T1000 (cell line): ENCODE measurements at places on chromosomes 6 and 20.

DNA sequence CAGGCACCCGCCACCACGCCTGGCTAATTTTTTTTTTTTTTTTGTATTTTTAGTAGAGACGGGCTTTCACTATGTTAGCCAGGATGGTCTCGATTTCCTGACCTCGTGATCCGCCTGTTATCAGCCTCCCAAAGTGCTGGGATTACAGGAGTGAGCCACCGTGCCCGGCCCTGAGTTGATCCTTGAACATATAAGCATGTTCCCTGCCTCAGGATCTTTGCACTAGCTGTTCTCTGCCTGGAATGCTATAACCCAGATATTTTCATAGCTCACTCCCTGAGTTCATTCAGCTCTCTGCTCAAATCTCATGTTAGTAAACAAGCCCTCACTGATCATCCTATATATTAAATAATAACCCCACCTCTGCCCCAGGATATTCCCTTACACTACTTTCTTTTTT lies 9.0 kb upstream of the DLK2 start:
- DNase-seq, result no peak

DNA sequence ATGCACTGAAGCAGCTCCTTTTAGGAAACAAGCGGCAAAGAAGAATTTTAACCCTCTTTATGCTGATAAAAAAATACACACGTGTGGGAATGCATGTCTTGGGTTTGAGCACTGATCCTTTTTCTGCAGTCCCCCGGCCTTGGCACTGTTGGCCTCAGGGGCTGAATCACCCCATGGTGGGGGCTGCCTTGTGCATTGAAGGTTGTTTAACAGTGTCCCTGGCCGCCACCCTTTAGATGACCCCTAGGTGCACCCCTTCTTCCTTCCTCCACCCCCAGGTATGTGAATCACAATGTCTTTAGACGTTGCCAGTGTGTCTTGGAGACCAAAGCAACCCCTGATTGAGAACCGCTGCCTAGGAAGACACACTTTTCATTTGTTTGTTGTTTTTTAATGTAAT lies 190.7 kb downstream of the CDH4 start:
- DNase-seq, result no peak

- DNase-seq, result no peak
These were observed 69.1 kb upstream of the TOP1 start for GRCh38 chr20:40959325-40960092.

DNA sequence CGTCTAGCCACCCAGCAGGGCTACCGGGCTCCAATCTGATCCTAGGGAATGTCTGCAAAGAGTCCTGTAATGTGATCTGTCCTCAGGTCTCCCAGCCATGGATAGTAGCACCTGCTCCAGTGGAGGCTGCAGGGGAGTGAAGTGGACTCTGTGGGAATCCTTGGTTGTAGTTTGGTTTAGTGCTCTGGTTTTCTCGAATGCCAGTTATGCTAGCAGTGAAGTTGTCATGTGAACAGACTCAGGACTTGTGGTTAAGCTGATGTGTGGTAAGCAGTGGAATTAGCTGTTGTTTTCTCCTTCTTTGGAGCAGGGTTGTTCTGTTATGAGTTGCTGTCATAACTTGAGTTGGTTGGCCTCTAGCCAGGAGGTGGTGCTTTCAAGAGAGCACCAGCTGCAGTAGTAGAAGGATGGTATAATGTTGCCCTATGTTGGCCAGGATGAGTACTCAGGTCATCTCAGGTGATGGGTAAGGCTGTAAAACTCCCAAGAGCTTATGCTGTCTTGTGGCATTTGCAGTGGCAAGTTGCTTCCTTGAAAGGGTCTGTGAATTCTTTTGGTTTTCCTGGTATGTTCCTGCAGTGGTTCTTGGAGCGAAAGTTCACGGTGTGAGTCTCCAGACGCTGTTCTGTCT lies 390.2 kb downstream of the UTRN start:
- no peak for DNase-seq

DNA sequence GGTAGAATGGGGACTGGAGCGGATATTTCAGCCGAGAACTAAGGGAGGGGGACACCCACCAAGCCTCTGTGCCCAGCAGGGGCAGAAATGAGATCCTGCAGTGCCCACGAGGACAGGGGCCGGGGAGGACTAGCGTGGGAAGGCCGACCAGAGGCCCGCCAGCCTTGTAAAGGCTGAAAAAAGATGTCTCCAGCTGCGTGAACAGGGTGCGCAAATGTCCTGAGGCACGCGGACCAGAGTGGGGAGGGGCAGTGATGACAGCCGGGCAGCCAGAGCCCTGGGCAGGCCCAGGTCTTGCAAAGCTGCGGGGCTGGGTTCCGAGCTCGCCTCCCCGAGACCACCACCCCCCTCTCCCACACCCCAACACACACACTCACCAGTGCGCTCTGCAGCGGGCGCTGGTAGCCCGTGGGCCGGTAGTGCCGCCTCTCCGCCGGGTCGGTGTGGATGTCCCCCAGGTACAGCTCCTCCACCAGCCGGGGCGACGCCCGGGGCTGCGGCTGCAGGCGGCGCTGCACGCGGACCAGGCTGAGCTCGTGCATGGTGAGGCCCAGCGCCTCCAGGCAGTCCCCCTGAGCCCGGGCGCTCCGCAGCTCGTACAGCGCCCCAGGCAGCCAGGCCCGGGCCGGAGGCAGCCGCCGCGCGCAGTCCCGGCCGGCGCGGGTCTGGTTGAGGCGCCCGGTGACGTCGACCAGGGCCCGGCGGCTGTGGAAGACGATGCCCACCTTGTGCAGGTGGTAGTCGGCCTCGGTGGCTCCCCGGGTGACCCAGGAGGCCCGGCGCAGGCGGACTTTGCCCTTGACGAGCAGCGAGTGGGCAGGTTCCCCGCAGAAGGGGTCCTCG lies 48.2 kb downstream of the APCDD1L start:
- no peak for DNase-seq
